ENCODE measurements at places on chromosomes 5 and 9.

DNA sequence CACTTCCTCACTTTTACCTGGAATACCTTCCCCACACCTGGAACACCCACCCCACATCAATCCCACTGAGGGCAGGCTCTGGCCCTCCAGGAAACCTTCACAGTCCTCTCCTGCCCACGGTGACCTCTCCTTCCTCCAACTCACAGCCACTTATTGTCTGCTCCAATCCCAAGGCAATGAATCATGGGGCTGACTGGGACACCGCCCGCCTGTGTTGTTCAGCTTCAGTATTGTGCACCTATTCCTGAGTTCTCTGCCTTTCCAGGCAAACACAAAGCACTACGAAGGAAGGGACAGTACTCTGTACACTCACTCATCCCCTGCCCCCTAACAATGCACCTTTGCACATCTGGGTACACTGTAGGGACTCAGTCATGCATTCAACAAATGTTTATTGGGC, 7.3 kb downstream of the PCDH1 start:
- no peak for DNase-seq

DNA sequence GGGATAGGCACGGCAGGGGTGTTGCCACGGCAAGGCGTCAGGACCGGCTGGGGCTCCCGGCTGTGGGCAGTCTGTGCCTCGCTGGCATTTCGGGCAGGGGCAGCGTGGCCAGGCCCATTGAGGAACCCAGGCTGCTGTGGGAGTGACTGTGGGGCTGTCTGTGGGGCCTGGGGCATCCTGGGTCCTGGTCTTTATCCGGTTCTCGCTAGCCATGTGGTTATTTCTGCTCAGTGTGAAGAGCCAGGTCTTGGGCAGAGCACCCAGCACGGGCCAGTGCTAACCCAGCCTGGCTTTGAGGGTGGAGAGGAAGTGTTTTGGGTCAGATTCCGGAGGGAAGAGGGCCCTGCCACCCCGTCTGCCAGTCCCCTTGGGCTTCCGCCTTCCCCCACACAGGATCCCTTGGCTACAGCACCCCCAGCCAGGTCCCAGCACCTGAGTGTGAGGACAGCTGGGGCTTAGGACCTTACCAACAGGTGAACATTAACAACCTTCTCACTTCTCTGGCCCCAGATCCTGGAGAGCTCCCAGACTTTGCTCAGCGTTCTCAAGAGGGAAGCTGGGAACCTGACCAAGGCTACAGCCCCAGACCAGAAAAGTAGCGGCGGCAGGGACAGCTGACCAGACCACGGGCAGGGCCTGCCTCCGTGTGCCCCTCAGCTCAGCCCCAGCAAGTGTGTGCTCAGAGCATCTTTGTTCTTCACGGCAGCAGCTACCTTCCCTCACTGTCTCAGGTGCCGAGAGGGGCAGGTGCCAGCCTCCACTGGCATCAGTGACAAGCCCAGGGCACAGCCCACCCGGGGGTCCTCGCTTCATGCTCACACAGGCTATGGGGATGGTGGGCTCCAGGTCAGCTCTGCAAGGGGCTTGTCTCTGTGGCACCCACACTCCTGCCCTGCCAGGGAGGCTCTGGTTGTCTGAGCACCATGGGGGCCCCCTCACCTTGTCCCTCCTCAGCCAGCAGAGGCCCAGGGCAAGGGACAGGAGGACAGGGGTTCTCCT, 1.1 kb downstream of the SSNA1 start:
- DNase-seq, result no peak

GRCh38 chr9:136544964-136545691, 720 bp downstream of the NOTCH1 start:
- DNase-seq, result no peak

DNA sequence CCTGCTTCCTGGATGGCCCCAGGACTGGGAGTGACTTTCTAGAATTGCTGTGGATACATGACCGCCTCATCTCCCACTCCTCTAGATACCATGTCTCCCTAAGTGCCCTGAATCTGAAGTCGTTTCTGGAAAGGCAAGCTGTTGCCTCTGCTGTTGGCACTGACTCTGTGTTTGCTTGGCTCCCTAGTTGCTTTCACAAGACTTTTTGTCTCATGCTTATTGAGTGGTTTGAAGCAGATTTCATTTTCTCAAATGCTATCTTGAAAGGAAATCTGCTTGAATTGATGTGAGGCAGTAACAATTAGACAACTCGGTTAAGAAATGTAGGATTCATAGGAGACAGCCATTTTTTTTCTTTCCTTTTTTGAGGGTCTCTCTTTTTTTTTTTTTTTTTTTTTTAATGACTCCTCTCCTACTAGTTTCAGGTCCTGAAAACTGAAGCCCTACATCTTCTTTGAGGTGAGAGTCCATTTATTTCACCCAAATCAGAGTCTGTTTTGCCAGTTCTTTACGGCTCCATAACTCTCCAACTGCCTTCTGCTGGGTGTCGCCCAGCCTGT, 65.9 kb downstream of the PRDM6 start:
- DNase-seq, result no peak

GRCh38 chr9:3277200-3277599, 248.6 kb downstream of the RFX3 start:
- no peak for DNase-seq

Measured in activated naive CD8-positive, alpha-beta T cell treated with anti-CD3 and anti-CD28 coated beads, Interleukin-2, amount 50 U/mL, for 16 hours (primary cell).